COLO829 (cell line): ENCODE measurements at places on chromosomes 16 and 17.

DNA sequence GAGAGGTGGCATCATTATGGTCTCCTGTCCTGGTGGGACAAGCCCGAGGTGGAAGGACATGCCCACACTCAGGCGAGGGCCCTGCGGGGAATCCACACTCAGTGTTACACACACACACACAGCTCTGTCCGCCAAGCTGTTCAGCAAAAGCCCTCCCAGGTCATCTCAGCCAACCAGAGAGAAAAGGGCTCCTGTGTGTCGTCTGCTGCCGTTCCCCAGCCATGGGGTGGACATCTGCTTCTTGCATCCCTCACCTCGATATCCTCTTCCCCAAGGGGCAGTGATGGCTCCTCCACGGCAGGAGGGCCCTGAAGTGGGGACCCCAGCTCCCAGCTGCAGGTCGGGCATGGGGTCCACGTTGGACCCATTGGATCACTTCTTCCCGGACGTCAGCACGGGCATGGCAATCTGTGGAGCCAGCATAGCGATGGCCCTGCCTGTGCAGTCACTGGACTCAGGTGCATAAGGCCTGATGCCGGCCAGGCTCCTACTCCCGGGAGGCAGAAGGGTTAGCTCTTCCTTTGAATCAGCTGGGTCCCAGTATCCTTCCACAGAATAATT, 290.1 kb downstream of the C16orf95 start:
- no peak for DNase-seq

- DNase-seq = no peak
Measured at GRCh38 chr17:1629504-1630310, 1.1 kb upstream of the SLC43A2 start.

GRCh38 chr16:71542377-71542776, 16.2 kb downstream of the CHST4 start:
- peak; percentile 7 for DNase-seq

DNA sequence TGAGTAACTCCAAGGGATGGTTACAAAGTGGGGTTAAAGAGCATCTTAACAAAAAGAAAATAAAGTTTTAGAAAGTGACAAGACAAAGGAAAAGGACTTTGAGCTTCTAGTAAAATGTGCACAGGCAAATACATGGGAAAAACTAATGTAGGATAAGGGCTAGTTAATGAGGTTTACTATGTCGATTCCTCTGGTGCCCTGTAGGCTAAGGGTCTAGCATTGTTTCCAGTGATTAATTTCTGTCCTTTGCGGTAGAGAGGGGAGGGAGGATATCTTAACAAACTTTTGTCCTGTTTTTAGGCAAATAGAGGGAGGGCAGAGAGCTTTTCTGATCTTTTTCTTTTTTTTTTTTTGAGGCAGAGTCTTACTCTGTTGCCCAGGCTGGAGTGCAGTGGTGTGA, 96.6 kb upstream of the SIAH1 start:
- no peak for DNase-seq

DNA sequence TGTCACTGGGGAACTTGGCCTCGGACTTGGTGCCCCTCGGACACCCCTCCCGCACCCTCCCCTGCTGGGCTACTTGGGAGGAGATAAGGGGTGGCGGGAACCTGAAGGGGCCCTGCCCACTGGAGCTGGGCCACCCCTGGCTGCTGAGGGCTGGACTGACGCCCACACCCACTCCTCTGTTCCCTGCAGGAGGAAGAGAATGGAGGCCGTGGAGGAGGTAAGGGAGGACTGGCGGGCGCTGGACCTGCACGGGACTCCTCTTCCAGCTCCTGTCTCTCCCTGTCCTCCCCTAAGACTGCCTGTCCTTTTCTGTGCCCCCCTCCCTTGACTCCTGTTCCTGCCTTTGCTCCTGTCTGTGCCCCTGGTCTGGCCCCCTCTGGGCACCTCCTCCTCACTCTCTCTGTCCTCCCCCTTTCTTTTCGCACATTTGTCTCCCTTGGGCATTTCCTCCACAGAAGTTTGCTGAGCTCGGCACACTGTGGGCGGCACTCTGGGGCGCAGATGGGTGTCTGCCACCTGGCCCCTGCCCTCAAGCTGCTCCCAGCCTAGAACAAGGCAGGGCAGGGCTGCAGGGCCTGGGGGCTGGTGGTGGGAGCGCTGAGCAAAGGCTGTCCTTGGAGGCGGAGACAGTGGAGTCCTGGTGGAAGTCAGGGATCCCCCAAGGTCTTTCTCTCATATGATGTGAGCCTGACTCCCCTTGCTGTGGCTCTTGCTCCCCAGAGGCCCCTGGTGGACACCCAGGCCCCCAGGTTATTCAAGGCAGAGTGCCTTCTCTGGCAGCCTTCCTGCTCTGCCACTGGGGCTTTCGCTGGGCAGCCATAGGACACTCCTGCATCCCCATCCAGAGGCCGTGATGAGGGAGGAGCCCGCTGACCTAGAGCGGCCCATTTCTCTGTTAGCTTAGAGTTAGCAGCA, 32.7 kb downstream of the ARHGAP23 start:
- DNase-seq = no peak

GRCh38 chr16:81826523-81826922, 47.4 kb downstream of the PLCG2 start:
- DNase-seq = no peak

GRCh38 chr17:74125156-74125555, 78.3 kb upstream of the RPL38 start:
- no peak for DNase-seq

GRCh38 chr16:58010886-58011285, 9.7 kb downstream of the USB1 start:
- DNase-seq = no peak

DNA sequence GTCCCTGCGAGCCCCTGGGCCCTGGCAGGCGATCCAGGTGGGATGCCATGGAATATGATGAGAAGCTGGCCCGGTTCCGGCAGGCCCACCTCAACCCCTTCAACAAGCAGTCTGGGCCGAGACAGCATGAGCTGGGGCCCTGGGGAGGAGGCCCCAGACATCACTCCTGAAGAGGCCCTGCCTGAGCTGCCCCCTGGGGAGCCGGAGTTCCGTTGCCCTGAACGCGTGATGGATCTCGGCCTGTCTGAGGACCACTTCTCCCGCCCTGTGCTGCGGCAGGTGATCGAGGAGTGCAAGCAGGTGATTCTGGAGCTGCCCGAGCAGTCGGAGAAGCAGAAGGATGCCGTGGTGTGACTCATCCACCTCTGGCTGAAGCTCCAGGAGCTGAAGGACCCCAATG, 33.1 kb downstream of the CDRT15L2 start:
- no peak for DNase-seq
